Lung (tissue), 17 donors: ENCODE measurements at places on chromosomes 7 and 10. TPM values are rescaled to one million over a fixed set of nuclear protein-coding genes. Genes with fewer than 3 reads are reported as not detected.

DNA sequence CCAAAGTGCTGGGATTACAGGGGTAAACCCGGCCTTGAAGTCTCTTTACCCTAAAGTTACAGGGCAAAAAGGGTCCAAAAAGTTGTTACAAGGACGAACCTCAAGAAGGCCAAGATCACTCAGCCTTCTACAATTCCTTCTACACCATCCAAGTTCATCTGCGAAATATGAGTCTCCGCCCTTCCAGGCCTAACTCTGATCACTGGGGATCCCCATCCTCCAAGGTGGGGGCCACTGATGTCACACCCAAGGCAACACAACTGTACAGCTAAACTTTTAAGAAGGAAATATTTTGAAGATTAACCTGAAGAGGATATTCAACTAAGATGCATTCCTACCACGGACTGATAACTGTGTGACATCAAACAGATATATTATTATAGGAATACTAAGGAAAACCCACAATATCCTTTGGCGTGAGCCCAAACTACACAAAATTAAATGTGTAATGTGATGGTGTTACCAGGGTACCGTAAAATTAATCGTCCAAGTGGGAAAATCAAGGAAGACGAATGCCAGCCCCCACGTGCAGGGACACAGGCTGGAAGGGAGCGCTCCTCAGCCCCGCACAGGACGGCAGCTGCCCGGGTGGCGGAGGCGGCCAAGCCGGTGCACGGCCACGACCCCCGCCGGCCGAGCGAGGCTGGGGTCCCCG is 1.0 kb downstream of the PAXIP1 start:
- peak; percentile 16 for DNase-seq

GRCh38 chr7:69963393-69963792 is 365.1 kb downstream of the AUTS2 start:
- DNase-seq = peak; percentile 17

- DNase-seq = no peak
Observed at GRCh38 chr10:802506-802905, 113.0 kb upstream of the DIP2C start.

DNA sequence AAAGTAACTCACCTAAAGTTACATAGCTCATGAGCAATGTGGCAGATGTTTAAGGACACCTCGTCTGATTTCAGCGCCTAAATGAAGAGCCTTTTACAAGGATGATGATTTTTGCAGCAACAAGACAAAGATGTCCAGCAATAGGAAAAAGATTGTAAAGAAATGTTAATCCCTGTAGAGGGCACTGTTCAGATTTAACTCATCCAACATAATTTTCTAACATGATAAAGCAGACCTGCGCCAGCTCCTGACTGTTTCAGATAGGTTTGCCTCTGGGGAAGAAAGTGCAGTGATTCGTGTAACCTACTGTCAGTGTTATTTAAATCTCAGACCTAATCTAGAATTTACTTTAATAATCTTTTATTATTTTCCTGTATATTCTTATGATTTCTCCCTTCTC is 595.2 kb downstream of the AUTS2 start:
- DNase-seq = peak; percentile 10

GRCh38 chr7:102849079-102849478 is 63.7 kb upstream of the LRRC17 start:
- DNase-seq = no peak

DNA sequence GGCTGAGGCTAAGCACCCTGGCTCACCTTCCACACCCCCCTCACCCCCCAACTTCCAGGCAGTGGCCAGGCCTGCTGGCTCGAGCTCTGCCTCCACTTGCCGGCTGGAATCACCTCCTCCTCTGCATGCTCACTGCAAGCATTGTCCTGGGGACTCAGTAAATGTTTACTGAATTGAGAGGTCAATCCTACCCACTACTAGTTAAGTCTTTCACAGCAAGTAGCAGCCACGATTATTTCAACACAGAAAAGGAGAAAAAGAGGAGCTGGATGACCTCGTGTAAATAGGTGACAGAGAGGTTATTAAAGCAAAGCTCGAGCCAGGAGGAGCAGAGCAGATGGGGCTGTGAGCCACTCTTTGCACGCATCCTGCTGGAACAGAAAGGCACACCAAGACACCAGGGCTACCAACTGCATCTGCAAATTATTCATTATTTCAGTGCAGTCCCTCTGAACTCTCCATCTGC is 32.1 kb downstream of the HIPK2 start:
- DNase-seq = no peak

DNA sequence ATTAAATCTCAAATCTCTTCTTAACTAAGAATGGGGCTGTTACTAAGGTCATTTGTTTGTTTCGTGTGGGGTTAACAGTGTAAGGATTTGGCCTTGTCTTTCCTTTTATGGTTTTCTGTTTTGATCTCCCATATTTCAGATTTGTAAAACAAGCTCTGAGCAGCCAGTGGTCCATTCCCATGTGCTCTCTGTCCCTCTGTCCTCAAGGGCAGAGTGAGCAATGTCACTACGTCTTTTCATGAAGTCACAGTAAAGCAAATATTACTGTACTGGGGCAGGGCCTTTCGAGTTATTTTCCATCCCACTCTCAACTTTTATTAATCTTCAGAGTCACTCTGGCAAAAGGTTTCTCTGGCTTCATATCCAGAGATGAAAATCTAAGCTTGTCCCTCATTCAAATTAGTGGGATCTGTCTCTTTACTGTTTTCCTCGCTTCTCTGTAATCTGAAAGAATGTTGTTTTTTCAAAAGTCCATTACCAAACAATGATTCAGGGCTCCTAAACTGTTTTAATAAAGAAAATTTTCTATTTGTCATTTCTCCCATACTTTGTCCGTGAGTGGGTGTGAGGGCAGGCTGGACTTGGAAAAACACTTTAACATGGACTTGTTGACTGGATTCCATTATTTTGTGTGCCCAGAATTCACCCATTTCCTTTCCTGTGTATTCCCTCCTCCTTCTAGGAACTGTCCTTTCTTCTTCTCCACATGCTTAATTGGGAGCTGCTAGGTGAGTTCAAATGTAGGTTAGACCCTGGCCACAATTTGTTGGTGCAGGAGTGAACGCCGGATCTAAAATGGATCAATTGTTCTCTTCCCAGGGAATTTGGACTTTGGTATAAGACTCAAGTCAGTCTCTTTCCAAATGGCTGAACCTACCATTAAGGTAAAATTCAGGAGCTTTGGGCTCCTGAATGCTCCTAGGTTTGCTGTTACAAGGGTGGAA is 42.1 kb upstream of the NAMPT start:
- DNase-seq = no peak

- DNase-seq = no peak
Observed at GRCh38 chr7:139897422-139898090, 68.5 kb downstream of the TBXAS1 start.

GRCh38 chr7:4682621-4683042 is 537 bp downstream of the FOXK1 start:
- DNase-seq = peak; percentile 44

The CTNNA3 gene
- total RNA-seq = 0.03 TPM

The LIPN gene
- 0.34 TPM for total RNA-seq

The OPN1SW gene
- total RNA-seq = not detected

The ZNF37A gene
- 29.0 TPM for total RNA-seq

The THSD7A gene
- total RNA-seq = 8.2 TPM

The CFTR gene
- 19.5 TPM for total RNA-seq

The TUBGCP2 gene
- 65.9 TPM for total RNA-seq
